ENCODE measurements at places on chromosomes 13 and 19. TPM values are rescaled to one million over a fixed set of nuclear protein-coding genes. Genes with fewer than 3 reads are reported as not detected.

Gene LRRC63
- total RNA-seq: not detected

Gene C1QTNF9
- 0.48 TPM for total RNA-seq

Gene PTGER1
- total RNA-seq: not detected

Gene SYMPK
- total RNA-seq: 30.4 TPM

Gene CELF5
- total RNA-seq: not detected

Gene FUT1
- 2.2 TPM for total RNA-seq
